ENCODE measurements at places on chromosomes 2 and 18. TPM values are rescaled to one million over a fixed set of nuclear protein-coding genes. Genes with fewer than 3 reads are reported as not detected.

PCARE gene
- 0.22 TPM for polyA plus RNA-seq

DCDC2C gene
- not detected for polyA plus RNA-seq

DHRS9 gene
- 33.4 TPM for polyA plus RNA-seq

ATP6V1C2 gene
- 55.0 TPM for polyA plus RNA-seq

PDE1A gene
- 0.96 TPM for polyA plus RNA-seq

ABCG5 gene
- not detected for polyA plus RNA-seq
